ENCODE measurements at places on chromosomes 16 and 17.

- no peak for DNase-seq
Measured at GRCh38 chr16:85428168-85428898, 184.8 kb upstream of the GSE1 start.

GRCh38 chr16:4386951-4387565 lies 15.4 kb downstream of the VASN start:
- no peak for DNase-seq

- no peak for DNase-seq
Measured at GRCh38 chr16:396199-396598, 800 bp upstream of the NME4 start.

- DNase-seq, result no peak
Measured at GRCh38 chr17:39981766-39982375, 1.3 kb downstream of the PSMD3 start.

DNA sequence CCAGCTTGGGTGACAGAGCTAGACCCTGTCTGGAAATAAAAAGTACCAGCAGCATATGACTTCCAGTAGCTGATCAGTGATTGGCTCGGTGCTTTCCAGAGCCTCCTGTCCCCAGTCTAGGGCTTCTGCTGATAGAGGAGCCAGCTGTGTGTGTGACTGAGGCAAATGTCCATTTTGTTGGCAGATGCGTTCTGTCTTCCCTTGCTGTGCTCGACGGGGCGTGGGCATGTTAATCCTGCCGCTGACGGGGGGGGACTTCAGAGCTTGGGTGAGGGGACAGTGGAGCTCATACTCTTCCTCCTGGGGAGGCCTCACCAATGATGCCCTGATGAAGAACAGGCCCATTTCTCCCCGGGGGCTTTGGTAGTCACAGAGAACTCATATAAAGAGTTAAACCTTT lies 14.6 kb downstream of the KCTD2 start:
- no peak for DNase-seq

DNA sequence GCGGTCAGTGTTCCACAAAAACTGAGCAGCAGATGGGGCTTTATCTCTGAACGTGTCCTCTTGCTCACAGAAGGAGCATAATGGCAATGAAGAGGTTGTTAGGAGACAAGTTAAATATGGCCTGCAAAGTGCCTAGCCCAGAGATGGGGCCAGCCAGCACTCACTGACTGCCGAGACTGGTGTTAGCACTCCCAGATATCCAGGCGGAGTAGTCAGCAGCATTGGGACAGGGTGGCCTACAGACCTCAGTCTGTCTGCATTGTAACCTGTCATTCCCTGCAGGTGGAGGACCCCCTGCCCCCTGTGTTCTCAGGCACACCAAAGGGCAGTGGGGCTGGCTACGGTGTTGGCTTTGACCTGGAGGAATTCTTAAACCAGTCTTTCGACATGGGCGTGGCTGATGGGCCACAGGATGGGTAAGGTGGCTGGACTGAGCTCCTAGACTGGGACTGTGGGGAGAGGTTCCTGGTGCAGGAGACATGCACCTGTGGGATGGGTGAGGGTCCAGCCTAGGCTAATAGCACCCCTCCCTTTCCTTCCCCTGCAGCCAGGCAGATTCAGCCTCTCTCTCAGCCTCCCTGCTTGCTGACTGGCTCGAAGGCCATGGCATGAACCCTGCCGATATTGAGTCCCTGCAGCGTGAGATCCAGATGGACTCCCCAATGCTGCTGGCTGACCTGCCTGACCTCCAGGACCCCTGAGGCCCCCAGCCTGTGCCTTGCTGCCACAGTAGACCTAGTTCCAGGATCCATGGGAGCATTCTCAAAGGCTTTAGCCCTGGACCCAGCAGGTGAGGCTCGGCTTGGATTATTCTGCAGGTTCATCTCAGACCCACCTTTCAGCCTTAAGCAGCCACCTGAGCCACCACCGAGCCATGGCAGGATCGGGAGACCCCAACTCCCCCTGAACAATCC lies 4.2 kb downstream of the MFAP4 start:
- no peak for DNase-seq

GRCh38 chr16:13427943-13428342 lies 492.0 kb upstream of the ERCC4 start:
- no peak for DNase-seq

- peak; percentile 66 for DNase-seq
Measured at GRCh38 chr17:48131216-48131824, 23.8 kb downstream of the SNX11 start.

- DNase-seq, result peak; percentile 46
Measured at GRCh38 chr17:49557312-49558024, 18.2 kb upstream of the NXPH3 start.

- peak; percentile 75 for DNase-seq
Measured at GRCh38 chr17:37191219-37191618, 184.6 kb upstream of the C17orf78 start.

All from IMR-90 (cell line).